ENCODE measurements at places on chromosomes 7 and 10.
A peak's percentile ranks its signal among the peaks of the same experiment; 100 is the strongest.

DNA sequence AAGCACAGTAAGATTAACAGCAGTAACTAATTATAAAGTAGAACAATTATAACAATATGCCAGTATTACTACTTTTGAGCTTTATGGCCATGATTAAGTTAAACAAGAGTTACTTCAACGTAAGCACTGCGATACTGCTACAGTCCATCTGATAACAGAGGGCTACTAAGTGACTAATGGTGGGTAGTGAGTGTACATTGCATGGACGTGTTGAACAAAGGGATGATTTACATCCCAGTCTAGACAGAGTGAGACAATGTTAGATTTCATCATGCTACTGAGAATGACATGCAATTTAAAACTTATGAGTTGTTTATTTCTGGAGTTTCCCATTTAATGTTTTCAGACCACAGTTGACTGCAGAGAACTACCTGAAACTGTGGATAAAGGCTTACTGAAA, 45.6 kb downstream of the TPST1 start:
- peak; percentile 90 for DNase-seq

DNA sequence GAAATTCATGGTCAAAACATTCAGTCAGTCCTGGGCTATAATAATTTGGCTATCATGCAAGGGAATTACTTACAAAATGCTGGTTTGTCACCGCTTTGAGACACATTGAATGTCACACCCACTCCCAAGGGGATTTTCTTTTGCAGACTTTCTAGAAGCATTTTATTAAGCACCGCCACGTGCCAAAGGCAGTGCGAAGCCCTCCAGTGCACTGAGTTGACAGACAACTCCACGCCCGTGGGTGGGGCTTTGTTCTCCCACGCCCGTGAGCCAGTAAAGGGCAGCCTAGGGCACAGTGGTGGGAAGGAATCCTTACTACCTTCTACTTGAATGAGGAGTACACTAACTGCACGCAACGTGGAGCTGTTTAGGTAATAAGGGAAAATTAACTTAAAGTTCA, 515.8 kb downstream of the KCNMA1 start:
- DNase-seq: no peak

GRCh38 chr10:111142092-111142768, 65.4 kb downstream of the ADRA2A start:
- DNase-seq: no peak

DNA sequence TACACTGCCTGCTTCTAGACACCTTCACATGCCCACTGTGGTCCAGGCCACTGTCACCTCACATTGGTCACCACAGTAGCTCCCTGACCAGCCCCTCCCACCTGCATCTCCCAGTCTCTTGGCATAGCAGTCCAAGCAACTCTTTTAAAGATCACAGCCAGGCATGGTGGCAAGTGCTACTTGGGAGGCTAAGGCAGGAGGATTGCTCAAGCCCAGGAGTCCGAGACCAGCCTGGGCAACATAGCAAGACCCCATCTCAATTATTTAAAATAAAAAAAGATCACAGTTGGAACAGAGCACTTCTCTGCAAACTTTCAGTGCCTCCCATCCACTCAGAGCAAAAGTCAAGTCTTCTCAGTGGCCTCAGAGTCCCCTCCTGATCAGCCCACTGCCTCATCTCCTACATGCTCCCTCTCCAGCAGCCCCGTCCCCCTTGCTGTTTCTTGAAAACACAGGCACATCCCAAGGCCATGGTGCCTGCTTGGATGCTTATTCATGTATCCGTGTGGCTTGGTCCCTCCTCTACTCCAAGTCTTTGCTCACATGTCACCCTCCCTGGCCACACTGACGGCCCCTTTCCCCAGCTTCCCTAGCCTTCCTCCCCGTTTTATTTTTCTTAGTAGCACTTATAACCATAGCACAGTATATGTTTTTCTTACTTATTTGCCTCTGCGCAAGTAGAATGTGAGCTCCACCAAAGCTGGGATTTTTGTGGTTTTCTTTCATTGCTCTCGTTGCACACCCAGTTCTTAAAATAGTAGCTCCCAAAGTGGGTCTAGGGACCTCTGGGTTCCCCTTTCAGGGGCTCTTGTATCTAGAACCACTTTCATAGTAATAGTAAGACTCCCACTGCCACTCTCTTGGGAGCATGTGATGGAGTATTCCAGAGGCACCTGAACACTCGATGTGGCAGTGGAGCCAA, 19.5 kb downstream of the TSPAN15 start:
- DNase-seq: no peak

DNA sequence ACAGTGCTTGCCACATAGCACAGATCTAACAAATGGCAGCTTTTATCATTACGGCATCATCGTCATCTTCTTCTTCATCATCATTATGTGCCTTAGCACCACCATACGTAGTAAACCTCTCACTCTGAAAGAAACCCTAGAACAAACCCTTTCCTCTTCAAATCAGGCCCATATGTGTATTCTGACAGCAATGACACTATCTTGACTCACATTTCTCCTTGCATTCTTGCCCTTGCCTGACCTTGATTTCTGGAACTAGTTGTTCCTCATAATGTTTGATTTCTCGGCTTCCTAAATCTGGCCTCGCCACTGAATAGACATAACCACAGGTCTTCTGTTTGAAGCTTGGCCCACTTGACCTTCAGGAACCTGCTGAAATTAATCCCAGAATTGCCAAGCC, 115.3 kb downstream of the DGKI start:
- no peak for DNase-seq

GRCh38 chr10:124693801-124694416, 50.3 kb downstream of the FAM53B start:
- no peak for DNase-seq

- DNase-seq: no peak
Measured at GRCh38 chr10:653991-654646, 35.3 kb downstream of the DIP2C start.

DNA sequence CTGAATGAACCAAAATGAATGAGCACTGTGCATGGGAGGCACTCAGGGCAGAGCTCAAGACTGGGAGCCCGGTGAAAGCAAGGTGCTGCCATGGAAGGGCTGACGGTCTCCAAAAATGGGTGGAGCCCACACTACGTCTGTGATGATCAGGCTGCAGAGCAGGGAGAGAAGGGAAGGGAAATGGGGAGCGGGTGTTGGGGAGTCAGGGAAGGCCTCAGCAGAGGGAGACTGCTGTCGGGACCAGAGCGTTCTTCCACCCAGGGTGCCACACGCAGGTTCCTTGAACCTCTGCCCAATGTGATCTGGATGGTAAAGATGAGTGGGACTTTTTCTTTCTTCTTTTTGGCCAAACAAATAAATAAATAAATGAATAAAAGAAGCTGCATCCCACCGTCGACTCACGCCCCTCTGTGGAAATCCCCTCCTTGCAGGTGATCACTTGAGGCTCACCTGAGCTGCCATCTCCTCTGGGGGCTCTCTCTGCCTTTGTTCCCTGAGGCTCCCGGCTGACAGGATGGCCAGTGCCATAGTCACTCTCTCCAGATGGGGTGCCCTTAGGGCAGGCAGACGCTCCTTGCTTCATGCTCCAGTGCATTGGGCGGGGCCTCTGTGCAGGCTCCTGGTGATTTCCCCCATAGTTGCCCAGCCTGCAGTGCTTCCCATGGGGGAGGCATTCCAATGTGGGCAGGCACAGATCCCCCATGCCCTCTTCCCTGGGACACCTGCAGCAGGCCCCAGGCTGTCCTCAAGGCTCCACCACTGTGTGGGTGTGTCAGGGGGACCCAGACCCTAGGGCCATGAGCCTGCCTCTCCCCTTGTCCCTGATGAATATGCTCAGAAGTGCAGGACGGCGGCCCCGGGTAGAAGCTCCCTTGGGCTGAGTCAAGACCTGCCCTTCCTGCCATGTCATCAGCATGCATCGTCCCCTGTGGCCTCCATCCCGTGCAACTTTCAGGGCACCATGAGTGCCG, 131.8 kb downstream of the PTPN20 start:
- DNase-seq: no peak

GRCh38 chr10:97703398-97704067, 10.0 kb upstream of the MARVELD1 start:
- DNase-seq: no peak

DNA sequence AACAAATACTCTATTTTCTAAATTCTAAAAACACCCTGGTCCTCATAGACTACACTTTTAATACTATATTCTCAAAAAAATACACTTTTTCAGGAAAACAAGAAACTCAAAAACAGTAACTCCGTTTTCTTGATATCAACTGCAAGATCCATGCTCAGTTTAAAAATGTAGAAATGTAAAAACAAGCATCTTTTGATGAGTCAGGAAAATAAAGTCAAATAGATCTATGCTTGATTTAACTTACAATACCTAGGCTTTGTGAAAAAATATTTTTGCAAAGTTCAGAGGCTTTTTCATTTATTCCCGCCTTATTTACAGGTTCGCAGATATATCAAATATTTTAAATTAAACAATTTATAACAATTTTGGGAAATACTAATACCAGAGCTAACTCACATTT, 33.6 kb downstream of the POT1 start:
- DNase-seq: no peak

DNA sequence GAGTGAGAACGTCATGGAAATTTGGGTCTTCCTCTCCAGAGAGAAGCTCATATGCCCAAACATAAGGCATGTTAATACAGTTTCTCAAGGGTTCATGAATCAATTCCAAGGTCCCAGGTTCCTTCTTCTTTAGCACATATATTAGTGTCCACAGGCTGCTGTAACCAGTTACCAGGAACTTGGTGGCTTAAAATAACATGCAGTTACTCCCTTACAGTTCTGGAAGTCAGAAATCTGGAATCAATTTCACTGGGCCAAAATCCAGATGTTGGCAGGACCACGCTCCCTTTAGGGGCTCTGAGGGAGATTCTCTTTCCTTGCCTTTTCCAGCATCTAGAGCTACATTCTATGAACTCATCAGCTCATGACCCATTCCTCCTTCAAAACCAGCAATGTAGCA, 64.8 kb downstream of the MRC1 start:
- DNase-seq: no peak

DNA sequence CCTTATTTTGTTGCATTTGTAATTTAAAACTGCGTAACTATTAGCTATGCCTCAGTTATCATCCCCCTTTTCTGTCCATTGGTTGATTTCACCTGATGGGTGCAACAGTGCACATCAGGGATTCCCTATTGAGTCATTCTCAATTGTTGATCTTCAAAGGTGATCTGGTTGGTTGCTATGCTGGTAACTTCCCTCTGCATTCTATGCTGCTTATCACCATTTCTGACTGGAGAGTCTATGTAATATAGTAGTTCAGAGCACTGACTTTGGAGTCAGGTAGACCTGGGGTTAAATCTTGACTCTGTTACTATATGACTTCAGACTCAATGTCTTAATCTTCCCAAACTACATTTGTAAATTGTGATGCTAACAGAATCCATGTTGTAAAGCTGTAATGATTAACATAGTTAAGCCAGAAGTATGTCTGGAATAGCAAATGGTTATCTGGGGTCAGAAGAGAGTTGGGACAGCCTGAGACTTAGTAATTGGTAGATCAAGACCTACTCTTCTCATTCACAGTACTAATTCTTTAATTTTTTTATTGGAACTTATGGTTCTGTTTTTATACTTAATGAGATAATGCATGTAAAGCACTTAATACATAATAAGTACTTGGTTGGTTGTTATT, 38.1 kb downstream of the EXOC6 start:
- DNase-seq: peak; percentile 66

DNA sequence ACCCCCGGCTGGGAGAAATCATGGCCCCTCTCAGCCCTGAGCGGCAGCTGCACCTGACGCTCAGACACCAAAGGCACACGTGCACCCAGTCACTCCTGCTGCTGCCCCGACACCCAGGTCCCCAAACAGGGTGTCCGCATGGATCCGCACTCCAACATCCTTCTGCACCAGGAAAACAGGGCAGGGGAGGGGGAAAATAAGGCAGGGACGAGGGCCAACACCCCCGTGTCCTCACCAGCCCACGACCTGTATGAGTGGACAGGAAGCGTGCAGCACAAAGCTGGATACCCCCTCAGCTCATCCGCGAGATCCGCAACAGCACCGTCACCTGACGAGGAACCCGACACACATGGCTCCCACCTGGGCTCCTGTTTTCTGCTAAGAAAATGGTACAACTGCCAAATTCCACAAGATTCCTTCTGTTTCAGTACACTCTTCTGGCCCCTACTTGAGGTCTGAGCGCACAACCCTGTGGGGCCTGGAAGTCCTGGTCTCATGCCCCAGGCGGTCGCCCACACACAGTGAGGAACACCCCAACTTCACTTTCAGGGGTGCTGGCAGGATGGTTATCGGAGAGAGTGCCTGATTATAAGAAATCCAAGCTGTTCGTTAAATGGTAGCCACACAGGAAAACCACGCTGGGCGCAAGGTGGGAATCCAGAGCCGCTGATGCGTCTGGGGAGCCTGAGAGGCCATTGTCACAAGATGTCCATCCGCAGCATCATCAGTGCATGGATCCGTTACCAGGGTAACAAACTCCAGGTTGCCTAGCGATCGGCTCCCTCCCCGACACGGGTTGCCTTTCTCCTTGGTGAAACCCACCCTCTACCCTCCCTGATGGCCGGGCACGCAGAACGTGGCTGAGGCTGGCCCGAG, 63.6 kb downstream of the ZRANB1 start:
- no peak for DNase-seq

- DNase-seq: no peak
Measured at GRCh38 chr7:147982307-147982706, 608.3 kb upstream of the C7orf33 start.

DNA sequence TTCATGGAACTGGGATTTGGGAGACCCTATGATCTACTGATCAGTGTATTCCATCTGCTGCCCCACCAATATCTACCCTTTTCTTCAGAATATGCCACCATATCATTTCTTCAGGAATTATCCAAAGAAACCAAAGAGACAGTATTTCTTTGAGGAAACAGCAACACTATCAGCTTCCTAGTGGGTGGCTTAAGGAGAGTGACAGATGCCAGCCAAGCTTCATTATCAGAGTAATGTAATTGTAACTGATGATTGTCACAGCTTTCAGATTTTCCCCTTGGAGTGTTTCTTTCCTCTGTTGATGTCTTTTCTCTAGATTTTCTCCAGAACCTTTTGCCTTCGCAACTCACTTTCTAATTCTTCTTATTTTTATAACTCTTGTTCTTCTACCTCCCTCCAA, 934.4 kb upstream of the LRRN3 start:
- DNase-seq: no peak

- DNase-seq: no peak
Measured at GRCh38 chr10:80452069-80452468, 2.0 kb upstream of the TSPAN14 start.

DNA sequence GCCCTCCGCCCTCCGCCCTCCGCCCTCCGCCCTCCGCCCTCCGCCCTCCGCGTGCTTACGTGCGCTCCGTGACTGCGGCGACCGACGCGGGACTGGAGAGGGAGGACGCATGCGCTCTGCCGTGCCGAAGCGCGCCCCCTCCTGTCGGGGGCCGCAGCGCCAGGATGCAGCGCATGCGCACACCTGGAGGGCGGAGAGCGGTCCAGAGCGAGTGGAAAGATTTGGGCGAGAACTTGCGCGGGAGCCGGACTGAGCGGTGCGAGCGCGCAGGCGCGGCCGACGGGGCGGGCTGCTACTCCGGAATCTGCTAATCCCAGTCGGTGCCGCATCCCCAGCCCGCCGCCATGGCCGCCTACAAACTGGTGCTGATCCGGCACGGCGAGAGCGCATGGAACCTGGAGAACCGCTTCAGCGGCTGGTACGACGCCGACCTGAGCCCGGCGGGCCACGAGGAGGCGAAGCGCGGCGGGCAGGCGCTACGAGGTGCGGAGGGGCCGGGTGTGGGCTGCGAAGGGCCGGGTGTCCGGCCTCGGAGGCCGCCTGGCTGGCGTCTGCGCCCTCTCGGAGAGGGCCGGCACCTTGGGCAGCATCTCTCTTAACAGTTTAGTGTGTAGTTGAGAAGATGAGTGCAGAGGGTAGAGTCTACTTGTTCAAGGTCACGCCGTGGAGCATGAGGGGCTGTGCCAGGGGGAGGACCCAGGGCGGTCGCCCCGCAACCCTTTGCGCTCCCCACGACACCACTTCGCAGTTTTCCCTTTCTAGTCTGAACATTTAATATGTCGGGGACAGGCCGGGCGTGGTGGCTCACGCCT, at the start of gene PGAM1:
Gene PGAM1, plus strand, starts transcription at position 228 of the 812 bp plus-strand sequence. Its CDS starts 117 bp downstream, at position 345.
- DNase-seq: peak; percentile 97

Measured in kidney glomerular epithelial cell (primary cell).